HCEC 1CT (cell line): ENCODE measurements at places on chromosomes 12 and 14.

GRCh38 chr12:8989413-8989812 is at the start of gene KLRG1:
TSS of gene KLRG1 (plus strand) at chr12:8989546. CDS start at chr12:8989636, 90 bp downstream.
- DNase-seq: no peak

DNA sequence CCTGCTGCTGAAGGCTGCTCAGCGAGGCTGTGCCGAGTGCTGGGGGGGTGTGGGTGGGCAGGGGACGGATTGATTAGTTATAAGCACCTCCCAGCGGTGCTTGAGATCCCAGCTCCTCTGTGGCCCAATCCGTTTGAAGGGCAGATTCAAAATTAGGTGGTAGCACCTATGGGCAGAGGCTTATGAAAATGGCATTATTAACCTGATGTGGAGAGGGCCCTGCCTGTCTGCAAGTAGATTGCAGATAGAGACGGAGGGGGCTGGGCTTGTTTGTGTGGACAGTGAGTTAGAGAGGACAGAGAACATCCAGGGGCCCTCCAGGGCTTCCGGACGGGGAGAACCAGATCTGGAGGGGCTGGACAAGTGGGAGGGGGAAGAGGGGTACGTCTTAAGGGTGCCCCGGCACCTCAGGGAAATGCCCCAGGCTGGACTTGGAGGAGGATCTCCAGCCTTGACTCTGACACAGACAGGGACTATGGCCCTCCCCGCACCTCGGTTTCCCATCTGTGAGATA is at the start of gene RTL1:
Gene RTL1 (minus strand): TSS at position 51 of the 514 bp plus-strand sequence. CDS start 18,934 bp downstream, outside the sequence.
- DNase-seq: no peak

DNA sequence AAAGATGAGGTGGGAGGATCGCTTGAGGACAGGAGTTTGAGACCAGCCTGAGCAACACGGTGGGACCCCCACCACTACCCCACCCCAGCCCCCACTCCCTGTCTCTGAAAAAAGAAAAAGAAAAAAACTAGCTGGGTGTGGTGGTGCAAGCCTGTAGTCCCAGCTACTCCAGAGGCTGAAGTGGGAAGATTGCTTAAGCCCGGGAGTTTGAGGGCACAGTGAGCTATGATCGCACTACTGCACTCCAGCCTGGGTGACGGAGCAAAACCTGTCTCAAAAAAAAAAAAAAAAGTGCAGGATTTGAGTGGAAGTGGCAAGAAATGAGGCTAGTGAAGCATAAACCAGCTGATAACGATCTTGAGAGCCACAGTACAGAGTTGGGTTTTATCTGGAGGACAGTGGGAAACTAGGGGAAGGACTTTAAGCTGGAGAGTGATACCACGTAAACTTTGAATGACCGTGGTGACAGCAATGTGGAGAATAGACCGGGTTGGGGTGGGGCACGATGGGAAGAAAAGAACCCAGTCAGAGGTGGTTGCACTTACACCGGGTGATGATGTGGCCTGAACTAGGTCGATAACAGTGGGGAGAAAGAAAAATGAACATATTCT is 85.3 kb downstream of the TMEM260 start:
- DNase-seq: no peak

DNA sequence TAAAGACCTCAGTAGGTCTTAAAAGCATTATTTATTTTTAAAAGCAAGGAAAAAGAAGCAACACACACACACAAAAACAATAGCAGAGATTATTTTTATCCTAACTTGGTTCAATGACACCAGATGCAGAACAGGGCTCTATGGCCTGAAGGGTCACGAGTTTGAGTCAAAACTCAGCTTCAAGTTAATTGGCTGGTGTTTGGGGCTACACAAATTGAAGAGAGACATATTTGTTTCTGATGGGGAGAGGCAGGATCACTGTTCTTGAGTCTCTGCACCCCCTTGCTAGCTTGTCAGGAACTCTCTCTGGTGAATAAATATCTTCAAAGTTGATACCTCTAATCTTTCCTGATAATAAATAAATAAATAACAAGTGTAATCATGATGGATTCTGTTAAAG is 466.1 kb downstream of the PRKD1 start:
- DNase-seq: no peak

GRCh38 chr14:93958567-93959238 is 17.7 kb downstream of the ASB2 start:
- DNase-seq: no peak

GRCh38 chr14:54629183-54629582 is 62.3 kb downstream of the SAMD4A start:
- no peak for DNase-seq

- DNase-seq: peak; percentile 20
These were observed 35.3 kb downstream of the VWF start for GRCh38 chr12:6088921-6089747.

DNA sequence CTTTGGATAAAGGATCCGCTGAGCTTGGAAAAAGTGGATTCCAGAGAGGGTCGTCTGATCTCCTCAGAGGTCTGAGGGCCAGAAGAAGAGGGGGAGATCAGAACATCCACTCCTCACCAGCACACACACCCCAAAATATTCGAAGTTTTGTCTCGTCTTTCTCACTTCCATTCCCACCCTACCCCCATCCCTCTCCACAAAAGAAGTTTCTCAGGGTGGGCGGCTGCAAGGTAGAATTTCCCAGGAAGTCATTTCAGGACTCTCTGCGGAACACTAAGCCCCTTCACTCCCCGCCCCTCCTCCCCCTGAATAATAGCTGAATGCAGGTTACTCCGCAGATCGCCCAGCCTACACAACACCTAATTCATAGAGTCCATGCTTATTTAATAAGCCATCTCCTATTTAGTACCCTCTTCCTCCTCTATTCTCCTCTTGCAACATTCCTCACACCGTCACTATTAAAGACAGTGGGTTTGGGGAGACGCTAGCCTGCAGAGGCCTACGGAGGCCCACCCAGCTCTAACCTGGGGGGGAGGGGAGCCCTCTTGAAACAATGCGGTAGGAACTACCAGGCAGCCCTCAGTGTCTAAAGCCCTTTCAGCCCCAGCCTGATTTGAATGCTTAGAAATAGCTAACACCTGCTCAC is 649 bp upstream of the SALL2 start:
- DNase-seq: no peak

DNA sequence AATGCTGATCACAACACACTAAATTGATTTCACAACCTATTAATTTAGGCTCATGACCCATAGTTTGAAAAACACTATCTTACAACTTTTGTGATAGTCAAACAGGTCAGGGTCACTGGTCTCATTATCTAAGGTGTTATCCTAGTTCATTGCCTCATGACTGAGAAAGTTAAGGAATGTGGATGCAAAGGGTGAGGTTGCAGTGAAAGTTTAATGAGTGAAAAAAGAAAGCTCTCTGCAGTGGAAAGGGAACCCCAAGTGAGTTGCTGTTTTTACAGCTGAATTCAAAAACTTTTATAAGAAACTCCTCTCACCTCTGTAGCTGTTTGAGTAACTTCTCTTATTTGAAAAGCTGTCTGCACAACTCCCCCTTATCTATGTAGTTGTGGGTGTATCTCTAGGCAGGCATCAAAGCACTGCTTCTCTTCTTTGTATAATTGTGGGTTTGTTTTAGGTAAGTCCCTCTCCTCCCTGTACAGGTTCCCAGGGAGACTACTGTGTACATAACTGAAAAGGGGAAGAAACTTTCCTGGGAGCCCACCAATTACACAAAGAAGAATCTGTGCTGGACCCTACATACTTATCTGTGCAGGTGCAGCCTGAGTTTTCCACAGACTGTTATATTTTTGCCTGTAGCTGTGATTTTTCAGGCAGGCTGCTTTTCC is 18.9 kb downstream of the DNAL1 start:
- no peak for DNase-seq

GRCh38 chr12:49684310-49684854 is 22.8 kb downstream of the FMNL3 start:
- DNase-seq: no peak

GRCh38 chr14:104307627-104308401 is 169.4 kb downstream of the KIF26A start:
- DNase-seq: no peak

DNA sequence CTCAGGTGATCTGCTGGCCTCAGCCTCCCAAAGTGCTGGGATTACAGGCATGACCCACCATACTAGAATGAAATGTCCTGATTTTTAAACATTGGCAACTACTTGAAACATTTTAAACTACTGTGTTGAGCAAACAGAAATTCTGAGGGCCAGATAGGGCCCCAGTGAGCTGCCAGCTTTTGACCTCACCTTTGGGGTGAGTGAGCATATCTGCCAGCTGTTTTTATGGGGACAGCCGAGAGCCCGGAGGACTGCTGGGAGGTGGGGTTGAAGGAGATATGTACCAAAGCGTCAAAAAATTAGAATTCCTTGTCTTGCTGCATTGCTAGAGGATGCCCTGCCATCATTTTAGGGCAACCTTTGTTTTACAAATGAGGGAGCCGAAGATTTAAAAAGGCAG is 2.7 kb downstream of the GSTZ1 start:
- DNase-seq: no peak

DNA sequence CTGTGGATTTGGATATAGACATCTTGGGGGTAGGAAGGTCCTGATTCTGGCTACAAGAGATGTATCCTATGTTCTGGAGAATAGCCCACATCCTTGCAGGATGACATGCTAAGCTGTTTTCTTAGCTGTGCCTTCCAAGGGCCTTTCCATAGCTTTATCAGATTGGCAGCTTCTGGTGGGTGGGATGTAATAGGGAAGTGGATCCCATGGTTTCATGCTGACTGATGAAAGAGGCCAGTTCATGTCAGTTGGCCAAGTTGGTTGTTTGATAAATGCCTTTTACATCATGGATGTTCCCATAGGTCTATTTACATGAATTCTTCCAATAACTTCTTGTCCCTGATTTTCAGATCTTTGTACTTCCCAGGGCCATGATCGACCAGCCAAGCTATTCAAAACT is 169.1 kb upstream of the RMST start:
- no peak for DNase-seq

GRCh38 chr12:20210621-20211215 is 157.6 kb upstream of the PDE3A start:
- DNase-seq: no peak

GRCh38 chr12:64122995-64123394 is 99.1 kb downstream of the KICS2 start:
- DNase-seq: no peak

DNA sequence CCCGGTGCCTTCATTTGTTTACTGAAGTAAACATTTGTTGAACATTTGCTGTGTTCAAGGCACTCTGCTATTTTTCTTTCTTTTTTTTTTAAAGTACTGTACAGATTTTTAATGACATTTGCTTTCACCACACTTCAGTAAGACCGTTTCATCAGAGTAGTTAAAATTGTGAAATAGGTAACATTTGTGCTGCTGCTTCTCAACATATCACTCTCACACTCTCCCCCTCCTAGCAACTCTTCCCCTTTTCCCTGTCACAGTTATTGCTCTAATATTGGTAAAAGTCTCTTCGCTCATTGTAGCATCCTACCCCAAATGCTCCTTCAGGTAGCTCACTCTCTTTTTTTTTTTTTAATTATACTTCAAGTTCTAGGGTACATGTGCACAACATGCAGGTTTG is 49.6 kb downstream of the SRGAP1 start:
- DNase-seq: no peak

DNA sequence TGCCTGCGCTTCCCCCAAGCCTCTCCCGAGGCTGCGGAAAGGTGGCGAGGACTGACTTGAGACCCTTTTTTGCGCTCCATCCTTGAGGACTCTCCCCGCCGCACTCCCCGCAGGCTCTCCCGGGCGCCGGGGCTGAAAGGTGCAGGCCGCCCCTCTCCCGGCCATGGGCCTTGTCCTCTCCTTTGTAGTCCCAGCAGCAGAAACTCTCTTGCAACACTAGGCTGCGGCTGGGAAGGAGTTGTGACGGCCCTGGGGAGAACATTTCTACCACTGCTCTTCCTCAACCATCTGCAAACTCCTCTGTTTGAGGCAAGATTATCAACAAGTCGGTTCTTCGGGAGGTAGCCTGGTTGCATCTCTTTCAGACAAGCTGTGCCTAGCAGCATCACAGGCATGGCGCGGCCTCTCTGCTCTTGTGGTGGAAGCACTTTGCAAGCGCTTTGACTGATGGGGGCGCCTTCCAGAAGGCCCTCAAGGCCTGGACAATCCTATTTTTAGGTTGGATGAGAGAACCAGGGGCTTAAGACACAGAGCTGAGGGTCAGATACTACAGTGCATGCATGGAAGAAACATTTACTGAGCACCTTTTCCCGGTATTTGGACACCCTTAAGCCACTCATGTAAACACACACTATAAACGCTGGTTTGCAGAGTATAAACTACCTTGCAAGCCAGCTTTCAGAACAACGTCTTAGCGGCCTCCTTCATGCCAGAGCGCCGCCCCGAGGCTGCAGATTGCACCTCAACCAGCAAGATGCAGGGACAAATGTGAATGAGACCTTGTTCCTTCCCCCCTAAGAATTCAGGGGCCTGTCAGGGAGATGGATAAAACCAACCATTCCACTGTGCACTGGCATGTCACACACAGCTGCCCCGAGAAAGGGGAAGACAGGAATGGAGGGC is 1.2 kb upstream of the PRIMA1 start:
- no peak for DNase-seq

GRCh38 chr12:100110276-100110675 is 32.4 kb downstream of the BLTP3B start:
- DNase-seq: no peak

DNA sequence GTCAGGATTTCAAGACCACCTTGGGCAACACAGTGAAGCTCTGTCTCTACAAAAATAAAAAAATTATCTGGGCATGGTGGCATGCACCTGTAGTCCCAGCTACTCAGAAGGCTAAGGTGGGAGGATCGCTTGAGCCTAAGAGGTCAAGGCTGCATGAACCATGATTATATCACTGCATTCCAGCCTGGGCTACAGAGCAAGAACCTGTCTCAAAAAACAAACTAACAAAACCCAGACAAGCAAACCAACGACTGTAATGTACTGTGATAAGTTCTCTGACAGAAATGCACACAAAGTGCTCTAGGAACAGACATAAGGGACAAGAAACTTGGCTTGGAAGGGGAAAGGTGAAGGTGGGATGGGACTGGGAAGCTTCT is 22.4 kb downstream of the ENTPD5 start:
- no peak for DNase-seq

DNA sequence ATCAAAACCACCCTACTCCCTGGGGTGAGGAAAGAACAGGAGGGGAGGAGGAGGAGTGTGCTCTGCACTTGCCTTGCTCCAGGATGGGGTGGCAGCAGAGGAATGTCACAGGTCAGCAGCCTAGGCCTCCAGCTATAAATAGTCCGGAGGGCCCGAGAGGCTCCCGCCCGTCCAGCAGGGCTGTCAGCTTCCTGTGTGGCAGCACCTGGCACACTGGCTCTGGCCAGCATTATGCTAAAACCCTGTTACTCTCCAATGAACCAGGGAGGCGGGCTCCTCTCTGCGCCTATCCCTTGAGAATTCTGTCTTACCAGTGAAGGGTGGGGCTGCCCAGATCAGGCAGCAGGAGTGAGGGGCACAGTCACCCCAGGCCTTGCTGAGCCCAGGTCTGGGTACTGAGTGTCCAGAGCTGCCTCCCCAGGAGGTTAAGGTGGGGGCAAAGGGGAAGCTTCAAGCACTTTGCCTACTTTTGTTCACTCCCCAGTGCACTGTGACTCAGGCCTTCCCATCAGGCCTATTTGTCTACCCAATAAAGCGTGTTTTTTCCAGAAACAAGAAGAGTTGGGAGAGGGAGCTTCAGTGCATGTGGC is 1.2 kb upstream of the COX14 start:
- DNase-seq: no peak
